ENCODE measurements at places on chromosomes 3 and 15. TPM values are rescaled to one million over a fixed set of nuclear protein-coding genes. Genes with fewer than 3 reads are reported as not detected.
A peak's percentile ranks its signal among the peaks of the same experiment; 100 is the strongest.

DNA sequence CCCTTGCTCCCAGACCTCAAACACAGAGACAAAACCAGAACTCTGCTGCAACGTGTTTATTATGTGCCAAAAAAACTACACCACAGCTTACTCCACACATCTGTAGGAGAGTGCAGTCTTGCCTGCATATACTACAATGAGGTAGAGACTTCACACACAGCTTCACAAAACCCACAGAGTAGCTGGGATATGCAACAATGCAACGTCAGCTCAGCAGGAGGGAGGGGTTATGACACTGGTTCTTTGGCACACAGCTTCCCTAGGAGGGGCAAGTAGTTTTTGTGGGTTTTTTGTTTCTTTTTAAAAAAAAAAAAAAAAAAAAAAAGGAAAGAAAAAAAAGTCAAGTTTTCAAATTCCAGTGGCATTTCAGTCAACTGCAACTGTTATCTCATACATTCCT lies 2.9 kb upstream of the RPS17 start:
- no peaks in the 10 kb centered on the region for H3K36me3 ChIP-seq
- no peak for DNase-seq
- H3K4me1 ChIP-seq: peaks cover 25% of the 10 kb centered on the region
- H3K4me3 ChIP-seq: peak overlapping the region; percentile 35

- H3K36me3 ChIP-seq: no peaks in the 10 kb centered on the region
- H3K27me3 ChIP-seq: peaks cover 5% of the 10 kb centered on the region
- no peak for DNase-seq
- H3K4me1 ChIP-seq: no peaks in the 10 kb centered on the region
- no peak overlapping the region for H3K27ac ChIP-seq
- H3K4me3 ChIP-seq: no peak overlapping the region
Measured at GRCh38 chr15:68982976-68983563, 31.4 kb upstream of the NOX5 start.

Gene ALDH1A3
- not detected for polyA plus RNA-seq

DNA sequence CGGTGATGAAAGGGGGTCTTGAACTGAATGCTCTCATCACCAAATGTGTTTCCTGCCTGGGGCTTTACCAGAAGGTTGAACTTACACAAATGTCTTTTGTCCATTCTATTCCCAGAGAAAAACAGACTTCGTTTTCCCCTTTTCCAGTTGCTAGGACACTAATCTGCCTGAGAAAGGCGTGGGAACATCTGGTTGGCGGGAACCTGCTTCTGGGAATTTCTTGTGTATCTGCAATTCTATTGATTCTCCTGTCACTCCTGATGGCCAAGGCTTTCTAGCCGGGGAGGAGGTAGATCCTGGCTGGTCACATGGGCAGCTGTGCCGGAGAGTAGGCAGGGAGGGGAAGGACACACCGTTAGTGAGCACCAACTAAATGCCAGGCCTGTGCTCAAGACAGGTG lies 31.1 kb upstream of the CCDC174 start:
- DNase-seq: no peak
- H3K4me1 ChIP-seq: no peaks in the 10 kb centered on the region
- H3K36me3 ChIP-seq: no peaks in the 10 kb centered on the region
- H3K27ac ChIP-seq: no peak overlapping the region

- peaks cover 6% of the 10 kb centered on the region for H3K27me3 ChIP-seq
- peaks cover 13% of the 10 kb centered on the region for H3K4me1 ChIP-seq
- no peak overlapping the region for H3K4me3 ChIP-seq
Measured at GRCh38 chr15:20348291-20348899, 193.2 kb downstream of the GOLGA6L6 start.

Gene IL17RE
- not detected for polyA plus RNA-seq

DNA sequence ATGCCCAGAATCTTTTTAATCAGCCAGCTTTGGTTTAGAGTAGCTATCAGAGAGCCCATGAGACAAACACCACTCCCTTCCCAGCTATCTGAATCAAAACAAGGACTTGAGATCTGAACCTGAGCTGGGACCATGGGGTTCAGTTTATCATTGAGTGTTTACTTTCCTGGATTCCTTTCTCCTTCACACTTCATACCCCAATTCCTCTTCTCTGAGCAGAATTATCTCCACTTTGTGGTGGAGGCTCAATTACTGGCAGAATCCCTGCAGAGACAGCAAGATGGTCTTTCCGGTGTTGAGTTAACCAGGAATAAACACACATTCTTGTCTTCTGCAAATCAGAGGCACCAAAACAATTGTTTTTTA lies 102.4 kb downstream of the RPL22L1 start:
- peak overlapping the region; percentile 19 for H3K4me3 ChIP-seq
- peaks cover 36% of the 10 kb centered on the region for H3K4me1 ChIP-seq
- no peak for DNase-seq
- H3K36me3 ChIP-seq: no peaks in the 10 kb centered on the region
- H3K27ac ChIP-seq: no peak overlapping the region

DNA sequence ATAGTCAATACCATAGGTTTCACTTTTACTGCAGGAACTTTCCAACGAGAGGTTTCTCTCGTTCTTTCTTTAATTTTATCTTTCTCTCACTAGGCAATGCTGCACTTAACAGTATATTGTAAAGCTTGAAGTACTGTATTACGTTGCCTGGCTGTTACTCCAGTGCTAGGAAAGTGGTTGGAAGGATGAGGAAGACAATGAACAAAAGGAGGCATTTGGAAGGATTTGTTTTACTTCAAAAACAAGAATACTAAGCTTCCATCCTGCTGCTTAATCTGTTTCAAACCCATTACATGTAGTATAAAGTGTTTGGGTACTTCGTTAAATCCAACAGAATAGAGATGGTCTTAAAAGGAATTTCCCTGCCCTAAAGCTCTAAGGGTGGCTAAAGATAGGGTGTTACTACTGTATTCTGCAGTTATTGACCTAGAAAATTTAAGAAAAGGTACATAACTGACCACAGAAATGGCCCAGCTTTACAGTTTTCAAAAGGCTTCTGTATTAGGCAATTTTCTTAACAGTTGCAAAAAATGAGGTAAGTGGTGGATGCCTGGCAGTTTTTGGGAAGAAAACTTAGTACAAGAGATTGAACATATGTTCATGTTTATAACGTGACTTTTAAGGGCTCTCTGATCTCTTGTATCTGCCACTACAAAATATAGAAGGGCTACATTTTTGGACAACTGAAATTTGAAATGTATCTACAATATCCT lies 785 bp upstream of the IFT57 start:
- H3K4me1 ChIP-seq: peaks cover 43% of the 10 kb centered on the region
- H3K36me3 ChIP-seq: no peaks in the 10 kb centered on the region

Gene CKMT1A
- polyA plus RNA-seq: not detected

GRCh38 chr3:27844052-27844675 lies 122.0 kb upstream of the EOMES start:
- H3K27me3 ChIP-seq: peaks cover 3% of the 10 kb centered on the region

- H3K27ac ChIP-seq: no peak overlapping the region
- peak overlapping the region; percentile 57 for H3K4me3 ChIP-seq
- peaks cover 4% of the 10 kb centered on the region for H3K4me1 ChIP-seq
Measured at GRCh38 chr15:74365598-74366445, 1.6 kb downstream of the CYP11A1 start.

DNA sequence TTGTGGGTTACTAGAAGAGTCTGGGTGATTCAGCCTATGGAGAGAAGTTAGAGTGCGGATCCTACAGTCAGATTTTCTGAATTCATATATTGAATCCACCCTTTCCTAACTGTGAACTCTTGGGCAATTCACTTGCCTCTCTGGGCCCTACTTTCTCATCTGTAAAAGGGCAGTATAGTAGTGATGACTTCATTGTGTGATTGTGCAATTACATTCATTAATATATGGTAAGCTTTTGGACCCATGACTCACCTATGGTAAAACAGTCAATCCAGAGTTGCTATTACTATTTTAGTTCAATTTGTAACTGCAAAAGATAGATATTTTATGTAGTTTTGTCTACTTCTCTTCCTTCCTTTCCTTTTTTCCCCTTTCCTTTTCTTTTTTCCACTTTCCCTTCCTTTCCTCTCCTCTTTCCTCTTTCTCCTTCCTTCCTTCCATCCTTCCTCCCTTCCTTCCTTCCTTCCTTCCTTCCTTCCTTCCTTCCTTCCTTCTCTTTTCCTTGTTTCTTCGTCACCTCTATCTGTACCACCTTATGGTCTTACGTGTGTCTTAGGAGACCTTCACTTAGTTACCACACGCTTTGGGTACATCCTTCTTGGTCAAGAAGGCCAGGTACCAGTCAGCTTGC lies 37.0 kb downstream of the GMNC start:
- no peaks in the 10 kb centered on the region for H3K27me3 ChIP-seq
- no peaks in the 10 kb centered on the region for H3K4me1 ChIP-seq
- no peak overlapping the region for H3K27ac ChIP-seq
- H3K4me3 ChIP-seq: no peak overlapping the region

Gene PRICKLE2
- 0.19 TPM for polyA plus RNA-seq

GRCh38 chr3:69271098-69271497 lies 114.8 kb downstream of the FRMD4B start:
- no peaks in the 10 kb centered on the region for H3K27me3 ChIP-seq
- no peak for DNase-seq
- H3K27ac ChIP-seq: no peak overlapping the region
- H3K4me3 ChIP-seq: no peak overlapping the region
- H3K36me3 ChIP-seq: no peaks in the 10 kb centered on the region

GRCh38 chr15:43808960-43809678 lies 8.7 kb downstream of the HYPK start:
- H3K4me3 ChIP-seq: no peak overlapping the region
- H3K4me1 ChIP-seq: no peaks in the 10 kb centered on the region
- no peak overlapping the region for H3K27ac ChIP-seq
- no peak for DNase-seq
- H3K36me3 ChIP-seq: peaks cover 19% of the 10 kb centered on the region

GRCh38 chr3:177421481-177421785 lies 224.2 kb upstream of the TBL1XR1 start:
- H3K27ac ChIP-seq: no peak overlapping the region
- DNase-seq: no peak
- no peaks in the 10 kb centered on the region for H3K36me3 ChIP-seq

Gene EIF3J
- 16.8 TPM for polyA plus RNA-seq

DNA sequence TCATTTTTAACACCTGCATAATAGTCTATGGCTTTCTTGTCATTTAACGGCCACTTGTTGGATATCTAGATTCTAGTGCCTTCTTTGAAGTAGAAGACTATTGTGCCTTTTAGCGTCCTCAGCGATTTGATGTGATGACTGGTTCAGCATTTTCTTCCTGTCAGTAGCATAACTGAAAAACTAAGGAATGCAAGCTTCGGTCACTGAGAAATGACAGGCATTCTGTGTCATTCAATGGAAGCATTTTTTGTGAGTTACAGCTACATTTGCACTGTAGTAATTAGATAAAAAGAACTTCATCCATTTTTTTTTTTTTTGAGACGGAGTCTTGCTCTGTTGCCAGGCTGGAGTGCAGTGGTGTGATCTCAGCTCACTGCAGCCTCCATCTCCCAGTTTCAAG lies 10.3 kb downstream of the NEK11 start:
- no peaks in the 10 kb centered on the region for H3K27me3 ChIP-seq
- no peak overlapping the region for H3K27ac ChIP-seq
- no peak overlapping the region for H3K4me3 ChIP-seq

DNA sequence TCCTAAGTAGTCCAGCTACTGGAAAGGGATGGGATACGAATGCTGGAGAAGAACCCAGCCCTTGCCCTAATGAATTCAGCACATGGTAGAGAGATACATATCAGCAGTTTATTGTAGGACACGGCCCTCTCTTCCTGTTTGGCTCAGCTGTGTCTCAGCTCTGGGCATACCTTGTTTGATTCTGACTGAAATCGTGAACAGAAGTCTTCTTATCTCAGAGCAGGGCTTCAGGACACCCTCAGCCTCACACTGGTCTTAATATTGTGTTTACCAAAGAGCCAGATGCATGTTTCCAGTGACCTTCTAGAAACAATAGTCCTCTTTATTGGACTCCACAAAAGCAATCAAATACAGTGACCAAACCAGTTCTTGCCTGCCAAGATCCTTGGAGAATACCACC lies 54.7 kb downstream of the FAM174B start:
- DNase-seq: no peak
- no peaks in the 10 kb centered on the region for H3K36me3 ChIP-seq
- peaks cover 5% of the 10 kb centered on the region for H3K27me3 ChIP-seq
- no peak overlapping the region for H3K27ac ChIP-seq
- H3K4me1 ChIP-seq: no peaks in the 10 kb centered on the region

DNA sequence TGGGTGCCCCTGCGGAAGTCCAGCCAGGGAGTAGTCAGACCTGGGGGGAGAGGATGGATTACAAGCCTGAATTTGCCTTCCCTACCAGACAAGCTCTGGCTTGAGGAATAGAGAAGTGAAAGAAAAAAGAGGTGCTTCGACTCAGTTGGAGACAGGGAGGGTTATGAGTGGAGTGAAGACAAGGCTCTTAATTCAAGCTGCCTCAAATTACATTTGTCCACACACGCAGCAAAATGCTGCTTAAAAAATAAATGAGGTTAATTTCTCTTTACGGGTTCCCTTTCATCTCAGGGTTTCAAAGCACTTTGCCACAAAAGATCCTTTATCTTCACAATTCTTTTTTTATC lies 49.0 kb upstream of the SLC4A7 start:
- H3K4me1 ChIP-seq: peaks cover 25% of the 10 kb centered on the region
- no peak overlapping the region for H3K4me3 ChIP-seq
- no peak overlapping the region for H3K27ac ChIP-seq
- H3K36me3 ChIP-seq: no peaks in the 10 kb centered on the region
- peaks cover 3% of the 10 kb centered on the region for H3K27me3 ChIP-seq

DNA sequence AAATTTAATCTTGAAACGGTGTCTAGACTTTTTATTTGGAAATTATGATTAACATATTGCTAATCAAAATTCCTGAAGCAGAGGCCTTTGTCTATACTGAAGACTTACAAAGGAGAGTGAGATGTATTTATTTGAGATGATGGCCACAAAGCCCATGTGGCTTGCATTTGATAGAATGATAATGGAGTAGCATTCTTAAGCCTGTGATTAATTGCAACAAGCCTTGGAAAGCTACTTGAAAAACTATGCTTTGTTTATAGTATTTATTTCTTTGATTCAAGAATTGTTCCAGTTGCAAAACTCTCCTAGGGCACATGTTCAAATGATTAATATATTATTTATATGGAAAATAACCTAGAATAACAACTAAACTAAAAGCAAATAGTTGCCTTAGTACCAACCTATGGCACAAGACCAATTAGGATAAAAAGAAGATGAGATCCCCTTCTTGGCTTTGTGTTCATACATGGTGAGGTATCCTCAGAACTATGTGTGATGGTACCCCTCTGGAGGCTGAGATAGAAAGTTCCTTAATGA lies 244.1 kb upstream of the TBL1XR1 start:
- H3K4me1 ChIP-seq: no peaks in the 10 kb centered on the region
- no peak for DNase-seq
- no peak overlapping the region for H3K27ac ChIP-seq

- H3K4me3 ChIP-seq: no peak overlapping the region
- H3K36me3 ChIP-seq: no peaks in the 10 kb centered on the region
Measured at GRCh38 chr15:43230640-43231115, 9.9 kb upstream of the EPB42 start.

- H3K27me3 ChIP-seq: peaks cover 9% of the 10 kb centered on the region
- peak within 1 kb of the TSS; percentile 93 for H3K4me3 ChIP-seq
- peak; percentile 99 for DNase-seq
Measured at GRCh38 chr3:101676765-101677435, at the start of gene ZBTB11. TSS of gene ZBTB11 (minus strand) at chr3:101677132. CDS start at chr3:101676914, 218 bp downstream.

GRCh38 chr15:92810418-92811138 lies 89.5 kb upstream of the CHD2 start:
- no peak for DNase-seq
- peaks cover 20% of the 10 kb centered on the region for H3K27me3 ChIP-seq
- no peaks in the 10 kb centered on the region for H3K36me3 ChIP-seq
- peaks cover 41% of the 10 kb centered on the region for H3K4me1 ChIP-seq
- peak overlapping the region; percentile 88 for H3K4me3 ChIP-seq

All from immature natural killer cell (primary cell).